ENCODE measurements at places on chromosomes 2 and 18. TPM values are rescaled to one million over a fixed set of nuclear protein-coding genes. Genes with fewer than 3 reads are reported as not detected.

GRCh38 chr2:172172513-172173173, 69.9 kb upstream of the DLX2 start:
- peak; percentile 70 for DNase-seq

DNA sequence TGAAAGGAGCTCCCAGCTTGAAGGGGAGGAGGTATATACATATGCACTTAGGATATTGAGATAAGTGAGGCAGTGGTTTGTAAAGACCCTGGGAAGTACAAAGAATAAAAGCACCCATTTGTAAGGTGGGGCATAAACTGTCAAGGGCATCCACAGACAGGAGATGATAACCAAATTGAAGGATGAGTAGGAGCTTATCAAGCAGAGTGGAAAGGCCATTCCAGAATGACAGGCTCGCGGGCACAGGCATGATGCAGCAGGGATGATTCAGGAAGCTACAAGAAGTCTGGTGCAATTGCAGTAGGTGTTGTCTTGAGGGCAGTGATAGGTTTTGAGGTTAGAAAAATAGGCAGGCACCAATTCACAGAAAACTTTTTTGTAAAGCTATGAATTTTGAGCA, 504.8 kb downstream of the PIK3C3 start:
- DNase-seq = no peak

GRCh38 chr2:74619651-74620297, 28.4 kb downstream of the M1AP start:
- DNase-seq = no peak

GRCh38 chr2:68764806-68765311, 30.2 kb downstream of the ARHGAP25 start:
- DNase-seq = no peak

- no peak for DNase-seq
Measured at GRCh38 chr2:39678170-39678569, 12.5 kb downstream of the TMEM178A start.

- no peak for DNase-seq
Measured at GRCh38 chr2:105631011-105631410, 113.7 kb upstream of the NCK2 start.

DNA sequence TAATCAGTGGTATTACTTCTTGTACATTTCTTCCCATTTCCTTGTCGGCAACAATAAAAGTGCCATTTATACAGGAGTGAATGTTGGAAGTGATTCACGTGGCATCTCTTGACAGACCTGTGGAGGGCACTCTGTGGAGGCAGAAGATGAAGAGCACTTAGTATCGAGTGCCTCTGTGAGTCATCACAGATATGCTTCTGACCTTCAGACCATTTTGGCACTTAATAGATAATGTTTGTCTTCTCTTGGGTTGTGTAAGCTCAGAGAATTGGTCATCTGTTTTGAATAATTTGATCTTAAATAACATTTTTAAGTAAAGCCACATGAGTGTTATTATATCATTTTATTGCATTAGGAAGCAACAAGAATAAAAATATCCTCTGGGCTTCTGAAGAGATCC, 305.5 kb downstream of the PTPRM start:
- no peak for DNase-seq

- no peak for DNase-seq
Measured at GRCh38 chr2:106025796-106026195, 168.3 kb downstream of the UXS1 start.

DNA sequence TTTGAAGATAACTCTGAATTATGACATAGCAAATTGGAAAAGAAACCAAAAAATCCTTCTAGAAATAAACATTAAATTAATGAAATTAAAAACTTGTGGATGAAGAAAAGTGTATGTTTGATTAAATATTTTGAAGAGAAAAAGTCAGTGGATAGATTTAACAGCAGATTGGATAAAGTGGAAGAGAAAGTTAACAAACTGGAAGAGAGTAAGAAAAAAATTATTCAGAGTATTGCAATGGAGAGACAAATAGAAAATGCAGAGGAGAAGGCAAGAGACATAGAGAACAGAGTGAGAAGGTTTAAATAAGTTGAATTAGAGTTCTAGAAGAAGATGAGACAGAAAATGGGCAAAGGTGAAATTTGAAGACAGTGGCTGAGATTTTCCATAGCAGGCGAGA, 162.8 kb downstream of the DIS3L2 start:
- no peak for DNase-seq

DNA sequence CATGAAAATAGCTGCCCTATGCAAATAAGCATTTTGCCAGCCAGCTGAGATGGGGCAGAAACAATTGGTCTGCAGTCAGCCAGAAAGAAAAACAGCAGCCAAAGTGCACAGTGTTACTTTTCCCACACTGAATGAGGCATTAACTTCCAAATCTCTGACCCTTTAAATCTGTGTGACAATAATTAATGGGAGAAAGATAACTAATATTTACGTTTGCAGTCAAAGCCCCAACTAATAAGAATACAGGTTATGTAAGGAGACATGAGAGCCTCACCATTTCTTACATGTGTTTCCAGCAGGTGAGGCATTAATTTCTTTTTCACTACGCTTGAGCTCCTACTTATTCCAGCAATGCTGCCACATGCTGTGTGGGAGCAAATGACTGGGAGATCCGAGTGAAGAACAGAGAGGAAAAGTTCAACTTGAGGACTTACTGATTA, 339.0 kb downstream of the SATB2 start:
- no peak for DNase-seq

- no peak for DNase-seq
Measured at GRCh38 chr2:106537791-106538191, 50.6 kb downstream of the CD8B2 start.

DNA sequence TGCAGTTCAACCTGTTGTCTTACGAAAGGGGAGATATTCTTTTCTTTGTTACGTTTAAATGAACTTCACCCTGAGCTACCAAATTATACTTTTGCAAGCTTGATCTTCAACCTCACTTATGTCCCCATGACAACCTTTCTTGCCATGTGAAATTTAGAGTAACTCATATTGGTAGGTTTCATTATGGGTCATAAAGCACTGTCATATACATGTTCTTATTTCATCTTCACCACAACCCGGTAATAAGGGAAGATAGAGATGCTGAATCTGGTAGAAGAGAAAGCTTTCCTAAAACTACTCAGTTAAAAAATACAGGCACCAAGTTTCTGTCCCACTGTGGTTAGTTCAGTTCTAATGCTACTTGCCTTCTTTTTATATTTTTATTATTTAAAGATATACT, 208.5 kb upstream of the NRP2 start:
- no peak for DNase-seq

GRCh38 chr2:103435010-103435409, 673.2 kb downstream of the TMEM182 start:
- no peak for DNase-seq

- DNase-seq = no peak
Measured at GRCh38 chr2:55891671-55892094, 31.9 kb downstream of the EFEMP1 start.

NTSR2 gene
- polyA plus RNA-seq = not detected

IL1RL1 gene
- 0.15 TPM for polyA plus RNA-seq

LCT gene
- polyA plus RNA-seq = not detected

SP5 gene
- 4.8 TPM for polyA plus RNA-seq

CFC1 gene
- not detected for polyA plus RNA-seq

All from muscle of back (tissue), 13 donors.